ENCODE measurements at places on chromosomes 7 and 10. TPM values are rescaled to one million over a fixed set of nuclear protein-coding genes. Genes with fewer than 3 reads are reported as not detected.

Gene COG5
- total RNA-seq, result 53.6 TPM

Gene CDNF
- total RNA-seq, result 6.3 TPM

Gene SYCE1
- 0.16 TPM for total RNA-seq

Gene OR2A7
- total RNA-seq, result 0.56 TPM

- no peak for DNase-seq
- H3K27me3 ChIP-seq, result no peaks in the 10 kb centered on the region
- no peak overlapping the region for H3K4me3 ChIP-seq
- peaks cover 12% of the 10 kb centered on the region for H3K4me1 ChIP-seq
- no peak overlapping the region for H3K27ac ChIP-seq
Measured at GRCh38 chr10:128898133-128898915, 568.7 kb upstream of the MGMT start.

DNA sequence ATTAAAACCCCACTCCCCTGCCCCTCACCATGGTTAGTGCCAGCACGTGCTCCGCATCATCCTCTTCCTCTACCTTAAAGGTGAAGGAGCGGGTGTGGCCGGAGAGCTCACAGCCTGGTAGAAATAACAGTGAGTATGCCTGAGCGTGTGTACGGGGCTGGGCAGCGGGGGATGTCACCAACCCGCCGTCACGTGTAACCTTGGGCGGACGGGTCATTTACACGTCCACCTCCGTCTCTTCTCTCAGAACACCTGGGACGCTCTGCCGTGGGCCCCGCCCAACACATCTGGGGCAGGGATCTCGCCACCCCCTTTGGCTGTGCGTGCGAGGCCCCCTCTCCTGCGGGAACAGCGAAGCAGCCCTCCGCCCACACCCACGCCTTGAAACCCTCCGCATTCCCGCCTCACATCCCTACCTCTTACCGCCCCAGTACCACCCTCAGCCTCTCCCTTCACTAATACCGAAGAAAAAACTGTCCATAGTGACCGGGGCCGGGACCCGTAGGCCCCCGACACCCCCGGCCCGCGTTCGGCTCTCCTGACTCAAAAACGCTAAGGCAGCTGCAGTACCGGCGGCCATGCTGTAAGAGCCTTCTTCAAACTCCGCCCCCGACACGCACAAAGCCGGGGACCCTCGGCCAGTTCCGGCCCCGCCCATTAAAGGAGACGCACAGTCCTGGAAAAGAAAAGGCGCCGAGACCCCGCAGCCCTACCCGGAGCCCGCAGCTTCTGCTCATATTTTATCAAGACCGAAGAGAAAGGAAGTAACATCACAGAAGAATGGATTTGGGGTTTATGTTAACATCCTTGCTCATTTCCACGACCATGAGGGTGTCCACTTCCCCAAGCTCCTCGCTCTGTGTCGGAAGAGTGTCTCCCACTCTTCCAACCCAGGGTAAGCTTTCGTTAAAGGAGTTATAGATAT, at the start of gene NPM3:
TSS of gene NPM3 (minus strand) at position 636 of the 925 bp plus-strand sequence. CDS start at position 580, 56 bp downstream.
- peak; percentile 85 for DNase-seq
- peak within 1 kb of the TSS; percentile 42 for H3K4me3 ChIP-seq
- peaks cover 34% of the 10 kb centered on the region for H3K4me1 ChIP-seq
- peaks cover 6% of the 10 kb centered on the region for H3K27me3 ChIP-seq
- H3K36me3 ChIP-seq, result peaks cover 4% of the 10 kb centered on the region

GRCh38 chr7:139538881-139539635, 15.6 kb downstream of the CLEC2L start:
- no peak for DNase-seq
- no peak overlapping the region for H3K4me3 ChIP-seq
- no peak overlapping the region for H3K27ac ChIP-seq
- H3K36me3 ChIP-seq, result no peaks in the 10 kb centered on the region

- H3K36me3 ChIP-seq, result no peaks in the 10 kb centered on the region
- no peak for DNase-seq
Measured at GRCh38 chr7:14836006-14836405, 66.5 kb downstream of the DGKB start.

DNA sequence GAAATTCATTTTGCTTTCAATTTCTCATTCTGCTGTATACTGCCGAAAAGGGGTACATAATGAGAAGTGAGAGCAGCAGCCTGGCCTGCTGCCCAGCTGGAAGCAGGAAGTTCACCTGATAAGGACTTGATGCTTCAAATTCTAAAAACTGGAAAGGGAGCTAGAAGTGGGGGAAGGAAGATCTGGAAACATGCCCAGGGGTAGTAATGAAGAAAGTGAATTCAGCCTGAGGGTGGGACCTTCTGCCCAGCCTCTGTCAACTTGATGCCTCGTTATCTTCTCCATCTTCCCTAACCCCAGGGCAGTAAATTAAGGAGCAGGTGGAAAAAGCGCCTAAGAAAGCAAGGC, 69.4 kb downstream of the ARMH3 start:
- H3K27me3 ChIP-seq, result no peaks in the 10 kb centered on the region
- H3K36me3 ChIP-seq, result peaks cover 73% of the 10 kb centered on the region
- no peak overlapping the region for H3K27ac ChIP-seq
- H3K4me3 ChIP-seq, result no peak overlapping the region
- DNase-seq, result peak; percentile 39

- no peaks in the 10 kb centered on the region for H3K4me1 ChIP-seq
- H3K27ac ChIP-seq, result no peak overlapping the region
- no peaks in the 10 kb centered on the region for H3K36me3 ChIP-seq
- no peak for DNase-seq
- H3K4me3 ChIP-seq, result no peak overlapping the region
Measured at GRCh38 chr7:33191340-33191739, 62.0 kb downstream of the BBS9 start.

GRCh38 chr7:2210551-2211258, 22.0 kb downstream of the MAD1L1 start:
- H3K36me3 ChIP-seq, result peaks cover 2% of the 10 kb centered on the region
- no peak overlapping the region for H3K27ac ChIP-seq
- DNase-seq, result no peak
- no peaks in the 10 kb centered on the region for H3K27me3 ChIP-seq
- no peak overlapping the region for H3K4me3 ChIP-seq

DNA sequence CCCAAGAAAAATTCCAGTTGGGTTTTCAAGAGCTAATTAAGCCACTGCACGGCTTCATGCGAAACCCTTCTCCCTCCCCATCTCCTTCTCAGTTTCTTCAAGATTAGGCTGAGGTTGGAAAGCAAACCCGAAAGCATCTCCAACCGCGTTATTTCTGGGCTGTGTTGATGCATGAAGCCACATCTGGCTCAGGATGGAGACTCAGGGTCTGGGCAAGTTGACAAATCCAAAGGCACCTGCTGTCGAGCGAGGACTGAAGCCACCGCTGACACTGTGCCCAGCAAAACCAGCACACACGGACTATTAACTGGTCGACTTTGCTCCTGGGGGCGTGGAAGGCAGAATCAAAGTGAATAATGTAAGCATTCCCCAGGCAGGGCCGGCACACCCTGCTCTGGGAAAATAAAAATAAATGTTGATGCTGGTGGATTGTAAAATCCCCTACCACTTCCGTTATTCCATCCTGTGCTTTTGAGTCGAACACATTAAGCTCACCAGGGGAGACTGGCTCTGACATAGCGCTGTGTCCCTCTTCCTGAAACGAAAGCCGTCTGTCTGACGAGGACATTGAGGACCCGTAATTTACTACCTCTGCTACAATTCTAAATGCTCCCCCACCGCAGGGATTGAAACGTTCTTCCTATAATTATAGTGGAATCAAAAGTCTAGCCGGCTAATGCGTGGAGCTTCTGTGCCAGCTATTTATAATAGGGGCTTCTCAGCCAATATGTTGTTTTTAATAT, 269.8 kb downstream of the ADARB2 start:
- no peak overlapping the region for H3K4me3 ChIP-seq
- no peaks in the 10 kb centered on the region for H3K36me3 ChIP-seq
- no peaks in the 10 kb centered on the region for H3K27me3 ChIP-seq
- no peak overlapping the region for H3K27ac ChIP-seq
- no peak for DNase-seq

DNA sequence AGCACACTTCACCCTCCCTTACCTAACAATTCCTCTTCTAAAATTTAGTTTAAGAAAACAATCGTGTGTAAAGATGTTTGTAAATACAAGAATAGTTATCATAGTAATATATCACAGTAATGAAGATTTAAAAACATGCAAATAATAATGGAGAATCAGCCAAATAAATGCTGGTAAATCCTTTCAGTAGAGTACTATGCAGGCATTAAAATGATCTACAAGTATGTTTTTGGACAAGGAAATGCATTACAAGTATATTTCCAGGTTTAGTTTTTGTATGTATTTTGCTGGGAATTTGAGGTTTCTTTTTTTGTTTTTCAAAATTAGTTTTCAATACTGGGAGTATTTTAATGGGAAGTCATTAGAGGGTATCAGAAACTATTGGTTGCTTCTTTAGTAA, 22.7 kb downstream of the TPST1 start:
- no peak for DNase-seq
- no peaks in the 10 kb centered on the region for H3K27me3 ChIP-seq
- no peak overlapping the region for H3K4me3 ChIP-seq
- no peaks in the 10 kb centered on the region for H3K36me3 ChIP-seq
- H3K27ac ChIP-seq, result no peak overlapping the region

DNA sequence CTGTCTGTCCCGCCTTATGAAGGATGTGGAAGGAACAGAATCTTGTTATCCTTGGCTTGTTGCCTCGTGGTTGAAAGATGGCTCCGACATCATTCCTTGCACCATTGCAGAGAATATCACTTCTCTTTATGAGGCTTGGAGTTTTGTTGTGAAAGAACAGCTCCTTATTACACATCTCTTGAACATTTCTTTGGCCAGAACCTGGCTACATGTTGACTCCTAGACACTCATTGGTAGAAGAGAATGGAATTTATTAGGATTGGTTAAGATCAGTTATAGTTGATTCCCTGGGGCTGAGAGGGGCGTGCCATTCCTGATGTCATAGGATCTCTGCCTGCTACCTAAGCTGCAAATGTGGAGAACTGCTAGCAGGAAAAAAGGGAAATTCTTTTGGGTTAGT, 180.5 kb upstream of the CTBP2 start:
- no peaks in the 10 kb centered on the region for H3K36me3 ChIP-seq
- H3K4me3 ChIP-seq, result no peak overlapping the region
- no peak for DNase-seq
- no peaks in the 10 kb centered on the region for H3K27me3 ChIP-seq
- H3K27ac ChIP-seq, result no peak overlapping the region
- H3K4me1 ChIP-seq, result no peaks in the 10 kb centered on the region

DNA sequence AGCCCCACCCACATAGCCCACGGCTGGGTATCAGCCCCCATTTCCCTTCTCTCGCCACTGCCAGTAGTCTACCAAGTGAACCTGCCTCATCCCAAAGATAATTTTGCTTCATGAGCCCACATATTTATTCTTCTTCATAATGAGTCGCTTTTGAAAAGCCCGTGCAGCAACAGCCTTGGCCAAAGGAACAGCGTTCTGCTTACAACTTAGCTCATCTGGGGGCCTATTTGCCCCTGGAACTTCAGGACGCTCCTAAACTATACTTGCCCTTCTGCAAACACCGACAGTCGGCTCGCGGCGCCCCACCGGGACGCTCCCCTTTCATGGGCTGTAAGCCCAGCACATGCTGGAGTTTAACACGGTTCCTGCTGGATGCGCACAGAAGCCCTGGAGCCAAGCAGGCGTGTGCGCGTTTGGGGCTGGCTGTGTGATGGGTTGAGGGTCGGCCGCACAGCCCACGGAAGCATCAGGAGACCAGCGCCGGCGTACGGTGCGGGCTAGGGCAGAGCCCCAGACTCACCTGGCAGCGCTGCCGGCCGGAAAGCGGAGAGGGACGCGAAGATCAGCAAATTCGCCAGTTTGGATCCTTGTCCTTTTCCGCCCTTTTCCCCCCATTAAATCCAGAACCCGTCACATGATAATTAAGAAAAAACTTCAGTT, 370 bp downstream of the TMEM60 start:
- no peak for DNase-seq
- no peaks in the 10 kb centered on the region for H3K27me3 ChIP-seq
- peaks cover 7% of the 10 kb centered on the region for H3K4me1 ChIP-seq
- H3K36me3 ChIP-seq, result no peaks in the 10 kb centered on the region

DNA sequence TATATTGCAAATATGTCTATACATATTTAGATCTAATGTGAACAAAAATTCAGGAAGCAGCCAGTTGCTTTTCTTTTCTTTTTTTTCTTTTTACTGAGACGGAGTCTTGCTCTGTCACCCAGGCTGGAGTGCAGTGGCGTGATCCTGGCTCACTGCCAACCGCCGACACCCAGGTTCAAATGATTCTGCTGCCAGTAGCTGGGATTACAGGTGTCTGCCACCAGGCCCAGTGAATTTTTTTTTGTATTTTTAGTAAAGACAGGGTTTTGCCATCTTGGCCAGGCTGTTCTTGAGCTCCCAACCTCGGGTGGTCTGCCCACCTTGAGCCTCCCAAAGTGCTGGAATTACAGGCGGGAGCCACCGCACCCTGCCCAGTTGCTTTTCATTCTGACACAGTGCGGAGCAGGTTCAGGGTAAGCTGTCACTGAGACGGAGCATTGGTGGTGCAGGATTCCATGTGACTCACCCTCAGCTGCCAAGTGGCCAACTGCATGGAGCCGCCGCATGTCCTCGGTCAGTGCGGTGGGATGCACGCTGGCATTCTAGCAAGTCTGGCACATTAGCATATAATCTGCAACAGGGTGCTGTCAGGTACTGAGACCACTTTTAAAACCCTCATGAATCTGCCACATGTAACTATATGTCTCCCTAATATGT, 362.7 kb downstream of the DNAJB6 start:
- no peaks in the 10 kb centered on the region for H3K36me3 ChIP-seq
- H3K4me3 ChIP-seq, result no peak overlapping the region
- H3K4me1 ChIP-seq, result no peaks in the 10 kb centered on the region
- H3K27ac ChIP-seq, result no peak overlapping the region
- H3K27me3 ChIP-seq, result peaks cover 49% of the 10 kb centered on the region

DNA sequence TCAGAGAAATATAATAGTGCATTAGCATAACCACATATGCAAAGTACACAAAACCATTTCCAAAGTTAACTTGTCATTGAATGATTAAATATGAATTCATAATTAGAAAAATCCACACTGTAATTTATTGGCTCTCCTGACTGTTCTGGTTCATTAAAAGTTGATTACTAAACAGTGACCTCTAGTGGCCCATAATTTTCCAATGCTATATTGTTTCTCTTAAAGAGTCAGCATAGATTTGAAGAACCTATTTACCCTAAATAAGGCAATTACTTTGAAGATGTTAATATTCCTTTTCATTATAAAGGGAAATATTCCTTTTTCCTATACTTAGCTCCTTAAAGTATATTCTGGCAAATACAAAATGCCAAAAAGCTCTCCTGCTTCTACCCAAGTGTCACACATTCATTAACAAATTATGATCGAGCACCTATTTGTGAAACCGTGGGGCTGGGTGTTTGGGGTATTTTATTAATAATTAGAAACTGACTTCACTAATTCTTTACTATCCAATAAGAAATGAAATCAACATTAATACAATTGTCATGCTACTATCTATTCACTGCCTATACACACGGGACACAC, 86.2 kb downstream of the HIBADH start:
- H3K4me3 ChIP-seq, result no peak overlapping the region
- DNase-seq, result no peak
- H3K27me3 ChIP-seq, result no peaks in the 10 kb centered on the region
- no peak overlapping the region for H3K27ac ChIP-seq
- H3K36me3 ChIP-seq, result no peaks in the 10 kb centered on the region

GRCh38 chr7:158818325-158819213, 10.7 kb downstream of the ESYT2 start:
- peak; percentile 83 for DNase-seq
- H3K4me1 ChIP-seq, result peaks cover 35% of the 10 kb centered on the region
- H3K36me3 ChIP-seq, result no peaks in the 10 kb centered on the region
- H3K27ac ChIP-seq, result peak overlapping the region; percentile 92
- no peaks in the 10 kb centered on the region for H3K27me3 ChIP-seq
- H3K4me3 ChIP-seq, result peak overlapping the region; percentile 35

Measured in heart right ventricle (tissue), 16 donors.